ENCODE measurements at places on chromosomes 5 and 9.

DNA sequence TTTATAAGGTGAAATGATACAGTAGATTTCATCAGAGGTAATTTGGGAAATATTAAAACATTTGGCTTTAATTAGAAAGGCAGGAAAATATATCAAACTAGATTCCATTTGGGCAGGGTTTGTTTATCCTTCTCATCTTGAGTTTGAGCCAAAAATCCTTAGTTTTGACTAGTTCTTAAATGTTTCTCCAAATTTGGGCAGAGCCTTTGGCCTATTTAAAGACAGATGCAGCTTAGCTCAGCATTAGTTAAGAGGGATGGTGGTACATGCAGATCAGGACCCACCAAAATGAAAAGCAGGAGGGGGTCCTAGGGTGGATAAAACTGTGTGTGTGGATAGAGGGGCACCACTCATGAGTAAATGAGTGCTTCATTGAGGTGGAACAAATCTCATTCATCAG, 20.3 kb upstream of the ARRDC3 start:
- no peak for DNase-seq

- no peak for DNase-seq
Measured at GRCh38 chr9:136826188-136826541, 16.1 kb upstream of the AJM1 start.

- DNase-seq, result no peak
Measured at GRCh38 chr5:16995372-16995771, 59.3 kb upstream of the MYO10 start.

DNA sequence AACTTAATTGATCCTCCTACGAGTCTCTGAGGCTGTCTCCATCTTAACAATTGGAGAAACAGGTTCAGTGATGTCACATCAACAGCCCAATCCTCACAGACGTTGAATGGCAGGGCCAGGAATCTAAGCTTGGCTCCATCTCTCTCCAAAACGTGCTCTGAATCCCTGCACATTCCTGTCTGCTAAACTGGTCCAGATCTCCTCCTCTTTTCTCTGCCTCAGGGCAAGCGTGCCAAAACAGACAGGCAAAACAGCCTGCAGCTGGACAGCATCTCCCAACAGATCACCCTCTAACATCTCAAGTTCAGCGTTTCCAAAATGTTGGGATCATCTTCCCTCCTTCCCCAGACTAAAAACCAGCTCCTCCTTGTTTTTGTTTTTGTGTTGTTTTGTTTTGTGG, 6.6 kb downstream of the FBP1 start:
- DNase-seq, result no peak

- no peak for DNase-seq
Measured at GRCh38 chr9:13970426-13970825, 343.5 kb downstream of the NFIB start.

DNA sequence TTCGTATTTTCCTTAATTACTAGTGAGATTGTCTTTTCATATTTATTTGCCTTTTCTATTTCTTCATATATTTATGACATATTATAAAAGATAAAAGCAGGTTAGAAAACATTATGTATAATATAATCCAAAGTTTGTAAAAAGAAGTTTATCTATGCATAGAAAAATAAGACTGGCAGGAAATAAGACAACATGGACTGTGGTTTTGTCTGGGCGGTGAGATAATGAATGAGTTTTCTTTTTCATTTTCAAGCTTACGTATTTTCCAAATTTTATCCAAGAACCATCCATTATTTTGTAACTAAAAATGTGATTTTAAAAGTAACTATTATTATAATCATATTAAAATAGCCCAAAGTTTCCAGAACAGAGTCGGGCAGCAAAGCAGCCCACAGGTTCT, 109.8 kb upstream of the MVB12B start:
- DNase-seq, result no peak

DNA sequence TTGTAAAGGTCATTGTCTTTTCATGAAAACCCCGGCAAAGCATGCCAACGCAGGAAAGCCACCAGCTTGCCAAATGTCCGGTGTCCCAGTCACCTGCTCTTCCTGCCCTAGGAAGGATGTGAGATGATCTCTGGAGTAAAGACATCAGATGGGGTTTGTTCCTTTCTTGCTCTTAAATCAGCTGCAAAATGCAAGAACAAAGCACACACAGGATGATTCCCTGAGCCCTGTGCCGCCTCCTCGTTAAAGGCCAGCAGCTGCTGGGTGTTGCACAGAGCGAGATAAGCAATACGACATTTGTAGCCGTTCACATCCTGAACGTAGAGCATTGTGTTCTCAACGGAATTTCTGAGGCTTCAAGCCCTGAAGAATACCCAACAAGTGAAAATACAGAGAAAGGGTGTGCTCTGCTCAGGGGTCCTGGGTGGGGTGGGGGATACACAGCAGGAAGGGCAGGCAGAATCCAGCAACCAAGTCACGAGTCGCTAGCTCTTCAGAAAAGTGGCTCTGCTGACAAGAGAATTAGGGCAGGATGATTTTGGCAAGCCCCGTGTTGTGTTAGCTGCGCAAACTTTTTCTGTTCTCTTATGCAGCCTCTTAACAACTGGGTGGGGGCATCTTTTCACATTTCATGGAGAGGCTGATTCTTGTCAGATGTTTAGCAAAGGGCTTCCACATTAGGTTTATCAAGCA, 229.2 kb upstream of the MAP3K1 start:
- no peak for DNase-seq

- DNase-seq, result no peak
Measured at GRCh38 chr9:25681266-25681665, 3.0 kb upstream of the TUSC1 start.

- no peak for DNase-seq
Measured at GRCh38 chr5:36861871-36862270, 14.7 kb upstream of the NIPBL start.

DNA sequence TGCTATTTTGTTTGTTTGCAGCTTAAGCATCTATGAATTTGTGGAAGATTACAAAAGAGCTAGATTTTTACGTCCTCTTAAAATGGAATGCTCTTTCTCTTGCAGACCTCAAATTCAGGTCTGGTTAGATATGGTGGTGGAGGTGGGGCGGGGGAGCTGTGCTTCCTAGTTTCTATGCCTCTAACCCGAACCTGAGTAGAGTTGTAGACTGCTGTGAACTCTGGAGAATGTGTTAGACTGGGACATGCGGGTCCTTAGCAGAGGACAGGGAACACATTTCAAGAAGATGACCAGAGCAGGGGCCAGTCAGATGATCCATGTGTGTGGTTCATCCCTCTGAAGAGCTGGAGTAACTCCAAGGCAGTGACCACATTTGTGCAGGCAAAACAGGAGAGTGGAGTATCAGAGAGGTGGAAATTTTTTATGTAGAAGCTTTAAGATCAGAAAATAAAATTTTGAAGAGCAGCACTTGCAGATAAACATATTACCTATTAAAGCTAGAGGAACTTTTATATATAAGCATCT, 154.9 kb downstream of the FAM174A start:
- DNase-seq, result no peak

DNA sequence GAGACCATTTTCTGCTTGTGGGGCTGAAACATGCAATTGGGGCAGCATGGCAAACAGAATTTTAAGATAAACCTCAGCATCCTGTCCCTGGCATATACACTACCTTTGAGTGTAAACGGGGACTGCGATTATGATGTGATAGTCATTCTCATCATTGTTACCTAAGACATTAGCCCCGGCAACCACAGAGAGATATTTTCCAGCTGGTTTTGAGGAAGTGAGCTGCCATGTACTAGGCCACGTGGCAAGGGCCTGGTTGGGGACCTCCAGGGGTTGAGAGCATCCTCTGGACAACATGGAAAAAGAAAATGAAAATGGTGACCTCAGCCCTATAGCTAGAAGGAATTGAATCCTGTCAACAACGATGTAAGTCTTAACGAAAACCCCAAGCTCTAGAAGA, 623.6 kb upstream of the CDH18 start:
- DNase-seq, result no peak

DNA sequence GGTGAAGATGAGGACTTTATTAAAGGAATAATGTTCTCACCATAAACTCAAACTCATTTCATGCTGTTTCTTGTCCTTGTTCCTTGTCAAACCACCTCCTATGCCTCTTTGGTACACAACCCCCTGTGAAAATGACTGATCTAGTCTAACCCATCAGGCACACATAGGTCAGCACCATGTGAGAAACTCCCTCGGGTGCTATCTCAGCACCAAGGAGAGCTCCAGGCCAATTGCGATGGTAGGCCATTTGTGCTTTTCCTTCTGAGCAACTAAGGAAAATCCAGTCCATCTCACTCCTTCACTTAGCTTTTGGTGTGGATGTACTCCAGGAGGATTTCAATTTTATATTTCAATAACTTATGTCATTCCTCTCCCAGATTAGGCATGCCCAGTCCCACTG, 199.8 kb downstream of the ZNF608 start:
- DNase-seq, result no peak

GRCh38 chr9:107455425-107456135, 34.0 kb downstream of the KLF4 start:
- DNase-seq, result no peak

DNA sequence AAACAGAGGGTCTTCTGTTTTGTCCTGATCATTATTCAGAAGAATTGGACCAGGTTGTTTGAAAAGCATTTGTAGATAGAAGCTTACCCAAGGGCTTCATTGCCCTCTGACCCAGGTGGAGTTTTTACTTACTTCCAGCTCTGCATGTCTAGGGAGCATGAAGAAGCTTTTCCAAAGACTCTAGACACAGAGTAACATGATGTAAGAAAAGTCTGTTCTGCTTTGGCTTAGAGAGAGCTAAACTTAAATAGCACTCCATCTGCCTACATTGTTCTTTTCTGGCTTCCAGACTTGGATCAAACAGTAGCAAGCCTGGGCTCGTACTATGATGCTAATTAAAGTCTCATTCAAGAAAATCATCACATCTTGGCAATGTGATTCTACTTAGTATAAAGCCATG, 112.1 kb downstream of the SNCAIP start:
- no peak for DNase-seq

GRCh38 chr5:73376618-73377170, 71.9 kb downstream of the FOXD1 start:
- DNase-seq, result no peak

- no peak for DNase-seq
Measured at GRCh38 chr9:131839281-131840084, 99.6 kb upstream of the RAPGEF1 start.

GRCh38 chr5:126368239-126368812, 54.9 kb upstream of the GRAMD2B start:
- no peak for DNase-seq

All from stimulated activated CD8-positive, alpha-beta memory T cell treated with anti-CD3 and anti-CD28 coated beads, Interleukin-7, amount 100 ng/mL, for 24 hours (primary cell).